Heart left ventricle (tissue), 16 donors: ENCODE measurements at places on chromosomes 1 and 21.

GRCh38 chr1:103525114-103525606, 339 bp upstream of the RNPC3 start:
- no peak for DNase-seq

DNA sequence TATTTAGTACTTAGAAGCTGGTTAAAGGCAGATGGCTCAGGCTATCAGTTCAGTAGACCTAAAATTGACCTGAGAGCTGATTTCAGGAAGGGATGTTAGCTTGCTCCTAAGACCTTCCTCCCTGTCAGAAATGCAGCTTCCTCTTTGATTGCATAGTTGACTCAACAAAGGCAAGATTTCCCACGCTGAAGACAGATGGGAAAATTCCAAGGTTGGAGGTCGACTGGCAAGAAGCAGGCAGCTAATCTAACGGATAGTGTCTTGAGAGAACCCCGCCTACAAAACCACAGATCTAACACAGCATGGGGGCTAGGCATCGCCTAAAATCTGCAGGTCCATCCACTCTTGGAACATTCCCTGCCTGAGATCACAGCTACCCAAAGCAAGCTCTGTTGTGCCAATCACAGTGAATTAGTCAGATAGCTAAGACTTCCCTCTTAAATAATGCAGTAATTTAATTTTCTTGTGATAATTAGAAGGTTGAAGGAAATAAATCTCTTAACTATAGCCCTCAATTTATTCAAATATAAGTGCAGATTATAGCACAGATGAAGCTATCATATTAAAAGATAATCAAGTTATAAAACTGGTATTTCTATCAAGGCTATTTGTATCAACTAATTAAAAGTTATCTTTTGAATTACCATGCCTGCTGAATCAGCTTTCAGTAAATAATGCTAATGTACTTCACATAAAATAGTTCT, 357.8 kb upstream of the SGIP1 start:
- DNase-seq, result no peak

GRCh38 chr1:39987869-39988268, 32.9 kb downstream of the MFSD2A start:
- no peak for DNase-seq

DNA sequence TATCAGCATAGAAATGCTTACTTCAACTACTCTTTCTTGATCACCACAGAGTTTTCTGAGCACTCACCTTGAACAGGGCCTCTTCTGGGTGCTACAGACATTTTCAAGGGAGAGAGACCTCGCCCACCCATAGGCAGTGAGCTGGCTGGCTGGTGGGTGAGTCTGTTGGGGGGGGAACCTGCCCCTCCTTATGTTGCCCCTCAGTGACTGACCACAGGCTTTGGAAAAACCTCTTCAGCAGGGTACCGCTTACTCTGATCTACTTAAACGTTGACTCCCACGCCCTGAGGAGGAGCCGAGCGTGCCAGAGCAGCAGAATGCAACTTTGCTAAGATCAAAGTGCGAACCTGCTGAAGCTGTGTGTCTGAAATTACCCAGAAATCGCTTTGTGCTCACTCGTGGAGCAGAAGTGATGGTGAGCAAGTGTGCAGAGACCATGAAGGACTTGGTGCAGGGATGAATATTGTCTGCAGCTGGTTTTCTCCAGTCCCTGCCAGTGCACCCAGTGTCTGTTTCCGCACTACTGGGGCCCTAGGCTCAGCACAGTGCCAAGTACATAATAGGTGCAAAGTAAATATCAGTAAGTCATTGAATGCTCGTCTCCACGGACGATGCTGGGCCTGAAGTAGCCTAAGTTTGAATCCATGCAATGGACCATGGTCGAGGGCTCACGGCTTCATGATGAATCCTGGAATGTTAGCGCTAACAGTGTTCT, 158.7 kb upstream of the IRF2BP2 start:
- no peak for DNase-seq

- DNase-seq, result peak; percentile 18
Measured at GRCh38 chr21:35779690-35780570, 280.4 kb downstream of the SETD4 start.

- no peak for DNase-seq
Measured at GRCh38 chr1:17704176-17704575, 51.0 kb upstream of the ACTL8 start.

- DNase-seq, result peak; percentile 55
Measured at GRCh38 chr21:33642896-33643657, 776 bp downstream of the ITSN1 start.

DNA sequence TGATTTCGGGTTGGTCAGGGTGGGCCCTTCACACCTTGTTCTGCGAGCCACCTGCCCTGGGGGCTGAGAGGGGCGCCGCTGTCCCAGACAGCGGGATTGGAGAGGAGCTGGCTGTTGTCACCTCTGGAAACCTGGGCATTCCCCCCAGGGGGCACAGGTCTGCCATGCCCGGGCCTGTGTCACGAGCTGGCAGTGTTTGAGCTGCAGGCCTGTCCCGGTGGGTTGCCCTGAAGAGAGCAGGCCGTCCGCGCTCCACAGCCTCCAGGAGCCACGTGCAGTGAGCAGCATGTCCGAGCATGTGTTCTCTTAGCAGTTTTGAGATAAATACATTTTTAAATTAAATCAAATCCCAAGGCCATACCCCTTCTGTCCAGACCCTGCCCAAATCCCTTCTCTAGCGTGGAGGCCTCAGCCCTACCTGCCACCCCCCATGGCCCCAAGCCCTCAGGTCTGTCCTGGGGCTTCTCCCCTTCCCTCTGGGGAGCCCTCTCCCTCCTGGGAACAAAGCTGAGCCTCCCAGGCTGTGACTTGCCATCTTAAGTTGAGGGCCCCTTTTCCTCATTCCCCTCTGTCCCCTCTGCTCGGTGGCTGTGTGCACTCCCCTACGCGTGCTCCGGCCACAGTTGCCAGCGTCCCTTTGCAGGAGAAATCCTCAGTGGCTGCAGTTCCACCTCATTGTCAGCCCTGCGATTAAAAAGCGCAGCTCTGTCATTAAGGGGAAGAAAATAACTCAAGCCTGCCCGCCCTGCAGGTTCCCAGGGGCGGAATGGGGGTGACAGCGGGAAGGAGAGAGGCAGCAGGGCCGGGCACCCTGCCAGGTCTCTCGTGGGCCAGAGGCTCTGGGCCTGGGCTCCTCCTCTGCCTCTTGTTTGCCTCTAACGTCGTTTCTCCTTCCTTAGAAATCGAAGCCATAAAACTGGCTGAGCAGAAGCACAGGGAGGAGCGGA, 26.6 kb downstream of the SLX9 start:
- DNase-seq, result peak; percentile 84

DNA sequence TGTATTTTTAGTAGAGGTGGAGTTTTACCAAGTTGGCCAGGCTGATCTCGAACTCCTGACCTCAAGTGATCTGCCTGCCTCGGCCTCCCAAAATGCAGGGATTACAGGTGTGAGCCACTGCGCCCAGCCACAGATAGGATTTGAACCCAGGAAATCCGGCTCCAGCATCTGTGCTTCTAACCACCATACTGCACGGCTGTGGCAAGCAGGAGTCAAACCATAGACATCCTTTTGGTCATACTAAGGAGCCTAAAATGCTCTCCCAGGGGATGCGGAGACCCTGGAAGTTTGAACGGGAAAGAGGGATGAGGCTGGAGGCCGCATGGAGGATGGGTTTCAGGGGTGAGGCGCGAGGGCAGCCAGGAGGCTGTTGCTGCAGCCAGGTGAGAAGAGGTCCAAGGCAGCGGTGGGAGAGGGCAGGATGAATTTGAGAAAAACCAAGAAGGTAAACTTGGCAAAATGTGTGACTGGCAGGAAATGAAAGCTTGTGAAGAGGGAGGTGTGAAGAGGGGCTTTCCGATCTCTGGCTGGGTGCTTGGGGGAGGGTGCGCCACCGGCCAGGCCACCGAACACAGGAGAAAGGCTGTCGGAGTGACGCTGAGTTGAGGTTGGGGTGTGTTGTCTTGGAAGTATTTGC, 24.0 kb upstream of the CDK18 start:
- no peak for DNase-seq

- DNase-seq, result no peak
Measured at GRCh38 chr1:51086496-51087271, 15.3 kb upstream of the C1orf185 start.

DNA sequence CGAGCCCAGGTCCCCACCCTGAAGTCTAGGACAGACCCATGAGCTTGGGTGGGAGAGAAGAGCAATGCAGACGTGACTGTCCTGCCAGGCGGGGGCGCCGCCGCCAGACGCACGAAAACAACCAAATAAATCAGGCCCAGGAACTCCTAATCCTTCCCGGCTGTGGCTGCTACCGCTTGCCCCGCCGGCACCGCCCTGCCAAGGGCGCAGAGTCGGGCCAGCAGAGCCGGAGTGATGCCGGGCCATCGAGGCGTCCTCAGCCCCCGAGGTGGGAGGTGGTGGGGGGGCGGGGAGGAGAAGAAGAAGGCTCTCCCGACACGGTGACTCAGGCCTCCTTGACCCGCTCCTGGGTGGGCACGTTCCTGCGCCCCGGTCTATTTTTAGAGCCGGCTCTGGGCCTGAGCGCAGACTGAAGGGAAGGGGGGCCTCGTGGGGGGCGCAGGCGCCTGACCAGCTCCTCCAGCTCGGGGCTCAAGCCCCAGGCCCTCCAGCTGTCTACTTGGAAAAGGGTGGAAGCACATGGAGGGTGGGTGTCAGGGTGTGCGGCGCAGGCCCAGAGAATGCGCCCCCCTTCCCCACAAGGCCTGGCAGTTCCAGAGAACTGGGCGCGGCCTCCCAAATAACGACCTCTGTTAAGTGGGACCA, 10.7 kb upstream of the COL16A1 start:
- DNase-seq, result peak; percentile 84

- DNase-seq, result no peak
Measured at GRCh38 chr1:151693057-151693651, 23.4 kb downstream of the CELF3 start.

GRCh38 chr1:111903148-111903870, 86.2 kb downstream of the KCND3 start:
- DNase-seq, result no peak

GRCh38 chr1:220221269-220221668, 51.0 kb downstream of the RAB3GAP2 start:
- no peak for DNase-seq

DNA sequence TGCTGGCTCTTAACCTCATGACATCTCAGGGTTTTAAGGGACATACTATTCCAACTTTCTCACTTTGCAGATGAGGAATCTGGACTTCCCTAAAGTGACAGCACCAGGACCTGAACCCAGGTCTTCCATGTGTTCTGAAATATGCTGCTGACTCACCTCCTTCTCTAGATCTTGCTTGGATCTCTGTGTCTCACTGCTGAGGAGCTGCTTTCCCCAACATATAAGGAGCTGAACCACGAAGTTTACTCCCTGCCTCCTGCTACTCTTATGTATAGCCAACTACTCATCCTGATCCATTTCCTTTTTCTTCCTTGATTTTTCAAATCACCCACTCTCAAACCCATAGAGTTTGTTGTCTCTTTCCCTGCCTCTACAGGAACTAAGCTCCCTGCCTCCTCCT, 38.2 kb downstream of the ALG14 start:
- DNase-seq, result no peak
